ENCODE measurements at places on chromosomes 4 and X.

GRCh38 chr4:73916172-73916925 is 47.2 kb downstream of the CXCL1 start:
- no peak for DNase-seq

DNA sequence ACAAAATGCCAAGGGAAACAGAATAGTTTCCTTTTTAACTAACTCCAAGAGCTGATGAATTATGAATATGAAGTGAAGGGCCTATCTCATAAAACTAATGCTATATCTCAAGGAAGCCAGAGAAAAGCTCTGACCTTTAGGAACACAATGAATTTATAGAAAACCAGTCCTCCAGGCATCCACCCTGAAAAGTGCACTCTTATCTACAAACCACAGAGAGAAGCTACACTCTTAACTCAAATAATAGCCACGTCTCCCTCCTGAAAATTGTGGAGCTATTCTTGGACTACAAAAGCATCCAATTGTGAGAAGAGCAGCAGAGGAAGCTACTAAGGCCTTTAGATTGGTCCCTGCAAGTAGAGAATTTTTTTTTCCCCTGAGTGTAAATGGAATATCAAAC is 253.9 kb downstream of the IL15 start:
- DNase-seq: no peak

DNA sequence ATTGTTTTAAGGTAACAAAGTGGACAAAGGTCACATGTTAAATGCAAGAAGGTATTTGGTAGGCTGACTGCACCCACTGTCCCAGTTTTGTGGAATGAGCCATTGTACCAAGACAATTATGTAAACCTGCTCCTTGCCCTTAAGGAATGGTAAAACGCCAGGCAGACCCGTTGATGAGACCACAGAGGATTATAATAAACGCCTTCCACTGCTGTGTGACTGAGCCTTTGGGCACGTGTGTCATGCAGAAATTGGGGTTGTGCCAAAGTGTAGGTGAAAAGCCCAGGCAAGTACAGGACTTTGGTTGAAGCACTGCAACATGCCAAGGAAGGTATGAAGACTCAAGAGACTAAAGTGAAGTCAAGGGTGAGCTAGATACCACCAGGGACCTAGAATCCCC is 59.7 kb downstream of the LRRC66 start:
- no peak for DNase-seq

- no peak for DNase-seq
These were observed 53.6 kb upstream of the TLR3 start for GRCh38 chr4:186015212-186015817.

DNA sequence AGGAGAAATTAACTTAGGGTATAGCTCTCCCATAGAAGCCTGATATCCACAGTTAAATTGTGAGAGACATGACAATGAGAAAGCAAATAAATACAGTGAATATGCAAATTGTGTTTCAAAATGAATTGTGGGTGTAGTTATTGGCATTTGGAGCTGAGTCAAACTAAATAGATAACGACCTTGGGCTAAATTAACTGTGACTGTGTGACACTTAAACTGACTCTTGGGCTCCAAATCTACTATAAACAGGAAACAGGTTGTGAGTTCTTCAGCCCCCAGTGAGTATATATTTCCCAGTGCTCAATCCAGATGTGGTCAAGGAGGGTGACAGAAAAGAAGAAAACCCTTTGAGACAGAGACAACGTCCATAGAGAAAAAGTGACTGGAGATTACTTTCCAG is 11.3 kb upstream of the MAGEA10 start:
- DNase-seq: no peak

GRCh38 chr4:76511947-76512346 is 76.9 kb downstream of the SHROOM3 start:
- DNase-seq: no peak

DNA sequence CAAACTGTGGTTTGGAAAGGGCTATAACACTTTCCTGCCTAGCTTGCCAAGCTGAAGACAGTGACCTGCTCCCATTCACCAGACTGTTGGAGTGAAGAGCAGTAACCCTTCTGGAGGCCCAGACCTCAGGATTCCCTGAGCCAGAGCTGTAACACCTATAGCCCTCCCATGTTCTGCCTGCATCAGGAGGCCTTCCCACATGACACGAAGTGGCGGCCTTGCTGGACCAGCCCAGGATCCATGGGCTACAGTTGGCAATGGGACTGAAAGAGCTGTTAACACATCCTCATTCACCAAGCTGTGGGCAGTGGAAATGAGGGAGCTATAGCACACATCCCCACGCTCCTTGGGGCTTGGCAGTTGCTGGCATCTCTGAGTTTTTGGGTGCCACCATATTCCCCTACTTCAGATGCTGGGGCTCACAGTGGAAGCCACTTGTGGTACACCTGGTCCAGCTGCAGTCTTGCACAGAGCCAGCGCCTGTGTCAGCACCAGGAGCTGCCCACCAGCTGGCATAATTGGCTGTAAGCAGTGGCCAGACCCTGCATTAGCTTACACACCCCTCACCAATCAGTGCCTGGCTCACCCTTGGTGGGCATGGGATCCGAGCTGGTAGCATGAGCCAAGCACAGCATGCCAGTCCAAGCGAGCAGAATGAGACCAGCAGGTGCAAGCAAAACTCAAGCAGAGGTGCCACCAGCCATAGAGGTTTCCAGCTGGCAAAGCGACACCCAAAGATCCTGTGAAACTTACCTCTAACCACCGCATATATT is 1029.3 kb downstream of the TECRL start:
- no peak for DNase-seq

- no peak for DNase-seq
These were observed 34.2 kb downstream of the TENM3 start for GRCh38 chr4:182277377-182277776.

GRCh38 chr4:123980736-123981300 is 584.2 kb downstream of the SPRY1 start:
- no peak for DNase-seq

- no peak for DNase-seq
These were observed 53.1 kb downstream of the NAA11 start for GRCh38 chr4:79272761-79273160.

DNA sequence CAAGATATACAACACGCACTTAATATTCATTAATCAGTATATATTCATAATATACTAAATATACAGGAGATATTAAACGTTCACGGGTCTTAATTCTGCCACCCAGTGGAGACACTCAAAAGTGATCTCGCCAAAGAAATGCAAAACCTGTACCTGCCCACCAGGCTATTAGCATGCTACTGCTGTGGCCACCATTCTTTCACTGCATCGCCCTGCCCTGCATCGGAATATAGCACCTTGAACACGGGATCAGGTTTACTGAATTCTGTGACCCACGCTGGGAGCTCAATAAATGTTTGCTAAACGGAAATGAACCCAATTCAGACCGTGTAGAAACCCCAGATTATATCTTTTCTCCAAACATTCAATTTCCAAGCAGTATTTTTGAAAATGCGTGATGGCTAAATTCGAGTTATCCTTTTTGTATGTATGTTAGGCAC is 840 bp upstream of the CLCN3 start:
- DNase-seq: peak; percentile 28

DNA sequence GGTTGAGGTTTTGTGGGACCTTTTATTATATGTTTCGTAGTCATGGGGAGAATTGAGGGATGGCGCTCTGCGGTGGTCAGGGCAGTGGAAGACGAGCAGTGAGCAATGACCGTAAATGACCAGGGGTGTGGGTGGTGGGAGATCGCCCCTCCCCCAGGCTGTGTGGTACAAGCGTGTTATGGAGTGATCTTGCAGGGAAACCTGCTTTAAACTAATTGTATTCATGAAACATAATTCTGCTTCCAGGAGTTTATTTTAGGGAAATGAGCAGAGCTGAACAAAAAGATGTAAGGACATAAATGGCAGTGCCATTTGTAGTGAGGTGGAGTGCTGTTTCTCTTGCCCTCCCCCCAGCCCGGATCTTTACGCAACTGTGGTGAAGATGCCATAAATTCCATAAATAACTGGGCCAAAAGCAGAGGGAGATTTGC is 20.2 kb downstream of the GYG2 start:
- DNase-seq: no peak

- DNase-seq: no peak
These were observed 1722.1 kb upstream of the PCDH10 start for GRCh38 chr4:131427000-131427399.

GRCh38 chr4:165489786-165490185 is 111.0 kb downstream of the CPE start:
- DNase-seq: no peak
